ENCODE measurements at places on chromosomes 11 and 22. TPM values are rescaled to one million over a fixed set of nuclear protein-coding genes. Genes with fewer than 3 reads are reported as not detected.

Gene CACNA1I
- 0.17 TPM for total RNA-seq

Gene CCDC116
- total RNA-seq: 0.52 TPM

Gene KMT5B
- total RNA-seq: 77.8 TPM

Gene KDM4D
- total RNA-seq: 0.44 TPM

Gene SMC1B
- total RNA-seq: 0.07 TPM

DNA sequence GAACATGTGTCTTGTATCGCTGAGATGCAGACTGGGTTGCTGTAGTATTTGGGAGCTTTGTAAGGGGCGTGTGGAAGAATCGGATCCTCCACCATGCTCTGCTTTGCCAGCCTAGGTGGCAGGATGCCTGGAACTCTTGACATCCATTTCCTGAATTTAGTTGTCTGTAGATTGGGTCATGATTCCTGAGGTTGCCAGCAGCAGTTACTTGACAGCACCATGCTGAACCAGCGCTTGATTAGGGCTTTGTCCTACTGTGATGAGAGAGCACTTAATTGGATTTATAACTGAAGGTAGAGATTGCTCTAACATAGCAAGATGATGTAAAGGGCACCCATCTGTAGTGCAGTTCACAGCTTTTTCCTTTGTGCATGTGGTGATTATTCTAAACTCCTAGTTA, 75.6 kb upstream of the HORMAD2 start:
- H3K36me3 ChIP-seq: peaks cover 11% of the 10 kb centered on the region
- H3K4me3 ChIP-seq: no peak overlapping the region
- H3K27me3 ChIP-seq: no peaks in the 10 kb centered on the region
- DNase-seq: no peak

DNA sequence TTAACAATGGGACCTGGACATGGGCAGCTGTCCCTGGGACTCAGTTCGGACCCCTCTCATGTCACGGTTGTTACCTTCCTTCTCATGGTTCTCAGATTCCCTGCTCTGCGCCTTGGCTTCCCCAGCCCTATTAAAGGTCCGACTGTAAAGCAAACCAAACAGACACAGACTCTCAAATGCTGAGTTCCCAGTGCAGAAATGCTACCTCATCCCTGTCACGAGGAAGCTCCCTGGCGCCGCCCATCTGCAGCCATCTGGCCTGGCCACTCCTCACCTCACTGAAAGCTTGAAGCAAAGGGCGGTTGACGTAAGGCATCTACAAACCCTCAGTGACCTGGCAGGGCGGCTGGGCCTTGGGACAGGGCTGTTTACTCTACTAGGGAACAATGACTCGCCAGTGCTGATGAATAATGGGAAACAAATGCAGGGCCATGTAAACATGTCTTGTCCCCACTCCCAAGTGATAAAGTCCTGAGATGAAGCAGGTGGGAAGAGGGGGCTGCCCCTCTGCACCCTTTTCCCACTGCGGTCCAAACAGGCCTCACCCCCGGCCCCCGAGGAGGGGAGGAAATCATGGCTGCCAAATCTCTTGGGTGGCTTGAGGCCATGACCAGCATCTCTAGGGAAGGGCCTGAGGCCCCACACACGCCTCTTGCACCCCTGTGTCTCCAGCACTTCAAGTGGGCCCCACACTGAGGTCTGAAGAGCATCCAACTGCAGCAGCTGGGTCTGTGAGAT, 49.3 kb downstream of the SCUBE1 start:
- H3K36me3 ChIP-seq: no peaks in the 10 kb centered on the region
- H3K27me3 ChIP-seq: no peaks in the 10 kb centered on the region

GRCh38 chr11:127607487-127608085, 607.0 kb upstream of the KIRREL3 start:
- no peaks in the 10 kb centered on the region for H3K27me3 ChIP-seq
- no peak for DNase-seq
- no peaks in the 10 kb centered on the region for H3K36me3 ChIP-seq

DNA sequence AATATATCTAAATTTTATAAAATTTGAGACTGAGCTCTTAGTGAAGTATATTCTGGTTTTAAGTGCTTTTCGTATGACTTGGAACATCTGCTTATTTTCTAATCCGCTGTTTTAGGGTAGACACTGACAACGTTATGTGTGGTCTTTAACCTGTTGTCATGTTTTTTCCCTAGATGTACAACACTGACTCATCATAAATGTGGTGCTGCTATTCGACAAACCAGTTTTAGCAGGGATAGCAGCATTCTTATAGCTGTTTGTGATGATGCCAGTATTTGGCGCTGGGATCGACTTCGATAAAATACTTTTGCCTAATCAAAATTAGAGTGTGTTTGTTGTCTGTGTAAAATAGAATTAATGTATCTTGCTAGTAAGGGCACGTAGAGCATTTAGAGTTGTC, 23.8 kb upstream of the HIKESHI start:
- H3K4me1 ChIP-seq: no peaks in the 10 kb centered on the region
- peaks cover 15% of the 10 kb centered on the region for H3K36me3 ChIP-seq
- DNase-seq: no peak

DNA sequence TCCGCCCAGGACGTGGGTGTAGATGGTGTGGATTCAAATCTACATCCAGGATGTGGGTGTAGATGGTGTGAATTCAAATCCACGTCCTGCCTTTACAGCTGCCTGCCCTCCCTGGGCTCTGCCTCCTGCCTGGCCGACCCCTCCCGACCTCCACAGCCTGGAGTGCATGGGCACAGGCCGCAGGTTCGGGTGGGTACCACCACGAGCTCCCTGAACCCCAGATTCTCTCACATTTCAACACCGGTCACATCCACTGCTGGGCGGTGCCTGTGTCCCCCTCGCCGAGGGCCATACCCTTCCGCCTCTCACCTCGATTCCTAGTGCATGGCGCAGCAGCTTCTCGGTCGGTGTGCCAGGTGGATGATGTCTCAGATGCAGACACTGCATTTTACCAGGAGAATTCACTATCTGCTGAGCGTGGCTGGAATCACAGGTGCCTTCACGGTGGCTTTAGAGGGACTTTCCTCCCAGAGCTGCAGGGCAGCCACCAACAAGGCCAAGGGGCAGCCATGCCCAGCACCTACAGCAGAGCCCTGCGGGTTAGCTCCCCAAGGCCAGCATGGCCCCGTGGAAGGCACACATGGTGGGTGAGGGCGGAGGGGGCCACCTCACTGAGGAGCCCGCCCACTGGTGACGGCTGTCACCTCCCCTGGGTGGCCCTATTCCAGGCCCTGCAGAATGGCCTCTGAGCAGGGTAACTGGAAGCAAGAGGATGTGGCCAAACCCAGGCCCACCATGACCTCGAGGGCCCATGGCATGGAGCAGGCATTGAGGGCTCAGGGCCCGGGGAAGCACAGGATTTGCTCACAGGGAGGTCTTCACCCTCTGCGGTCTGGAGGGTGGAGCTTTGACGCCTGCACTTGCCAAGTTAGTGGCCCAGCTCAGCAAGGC, 638.5 kb downstream of the TBC1D22A start:
- H3K4me3 ChIP-seq: no peak overlapping the region
- H3K27me3 ChIP-seq: no peaks in the 10 kb centered on the region
- no peak overlapping the region for H3K27ac ChIP-seq
- no peak for DNase-seq
- no peaks in the 10 kb centered on the region for H3K4me1 ChIP-seq

- H3K27ac ChIP-seq: no peak overlapping the region
- no peaks in the 10 kb centered on the region for H3K36me3 ChIP-seq
- no peaks in the 10 kb centered on the region for H3K27me3 ChIP-seq
- H3K4me1 ChIP-seq: peaks cover 9% of the 10 kb centered on the region
- H3K4me3 ChIP-seq: no peak overlapping the region
These were observed 13.2 kb upstream of the MICAL2 start for GRCh38 chr11:12097219-12097618.

- no peak for DNase-seq
- no peak overlapping the region for H3K4me3 ChIP-seq
- H3K27ac ChIP-seq: no peak overlapping the region
- H3K36me3 ChIP-seq: no peaks in the 10 kb centered on the region
These were observed 570.3 kb downstream of the OPCML start for GRCh38 chr11:132962041-132962440.
